Activated CD8-positive, alpha-beta T cell treated with anti-CD3 and anti-CD28 coated beads for 36 hours (primary cell): ENCODE measurements at places on chromosomes 4 and X.

- peaks cover 73% of the 10 kb centered on the region for H3K36me3 ChIP-seq
- no peak for DNase-seq
- no peaks in the 10 kb centered on the region for H3K27me3 ChIP-seq
- no peak overlapping the region for H3K4me3 ChIP-seq
- no peak overlapping the region for H3K27ac ChIP-seq
Observed at GRCh38 chr4:106340774-106341173, 24.4 kb downstream of the AIMP1 start.

DNA sequence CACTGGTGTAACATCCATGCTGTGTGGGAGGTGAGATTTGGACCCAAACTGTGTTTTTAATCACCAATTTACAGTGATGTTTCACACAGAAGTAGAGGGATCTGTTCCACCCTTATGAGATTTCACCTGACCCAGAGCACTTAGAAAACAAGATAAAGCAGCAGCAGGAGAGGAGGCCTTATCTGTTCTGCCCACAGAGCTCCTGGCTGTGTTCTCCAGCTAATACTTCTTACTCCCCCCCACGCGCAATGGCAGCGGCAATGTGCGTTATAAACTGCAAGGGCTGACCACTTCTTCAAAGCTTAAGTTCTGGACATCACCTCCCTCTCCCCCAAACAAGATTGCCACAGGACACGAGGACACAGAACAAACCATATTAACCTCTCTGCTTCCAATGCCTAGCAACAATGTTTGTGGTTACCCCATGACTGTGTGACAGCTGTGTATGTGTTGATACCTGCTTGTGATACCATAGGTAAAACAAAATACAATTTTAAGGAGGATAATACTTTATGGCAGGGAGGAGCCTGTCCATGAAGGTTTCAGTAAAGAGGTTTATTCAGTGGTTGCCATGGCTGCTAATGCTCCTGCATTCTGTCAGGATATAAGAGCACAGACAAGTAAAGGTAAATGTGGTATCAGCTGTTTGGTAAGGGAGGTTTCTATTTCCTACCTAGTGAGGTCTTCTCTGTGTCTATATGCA is 210.0 kb downstream of the SOWAHB start:
- no peaks in the 10 kb centered on the region for H3K36me3 ChIP-seq
- peaks cover 66% of the 10 kb centered on the region for H3K27me3 ChIP-seq
- DNase-seq: no peak
- H3K4me1 ChIP-seq: peaks cover 9% of the 10 kb centered on the region
- no peak overlapping the region for H3K27ac ChIP-seq

- no peak overlapping the region for H3K4me3 ChIP-seq
- DNase-seq: no peak
- H3K4me1 ChIP-seq: no peaks in the 10 kb centered on the region
- H3K27me3 ChIP-seq: peaks cover 4% of the 10 kb centered on the region
Observed at GRCh38 chrX:71938371-71938770, 27.7 kb downstream of the NHSL2 start.

DNA sequence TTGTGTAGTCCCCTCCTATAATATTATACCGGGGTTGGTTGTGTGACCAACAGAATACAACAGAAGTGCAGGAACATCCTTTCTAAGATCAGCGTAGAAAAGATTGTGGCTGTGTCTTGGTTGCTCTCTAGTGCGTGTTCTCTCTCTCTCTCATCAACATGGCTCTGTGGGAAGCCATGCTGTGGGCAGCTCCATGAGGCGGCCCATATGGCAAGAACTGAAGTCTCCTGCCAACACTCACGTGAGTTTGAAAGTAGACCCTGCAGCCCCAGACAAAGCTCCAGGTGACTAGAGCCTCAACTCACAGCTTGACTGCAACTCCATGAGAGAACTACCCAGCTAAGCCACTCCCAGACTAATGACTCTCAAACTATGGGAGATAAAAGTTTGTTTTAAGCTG is 118.7 kb downstream of the TSPAN5 start:
- no peak overlapping the region for H3K27ac ChIP-seq
- H3K36me3 ChIP-seq: peaks cover 1% of the 10 kb centered on the region
- no peaks in the 10 kb centered on the region for H3K27me3 ChIP-seq
- no peak overlapping the region for H3K4me3 ChIP-seq
- peaks cover 10% of the 10 kb centered on the region for H3K4me1 ChIP-seq

- peaks cover 4% of the 10 kb centered on the region for H3K27me3 ChIP-seq
- no peaks in the 10 kb centered on the region for H3K36me3 ChIP-seq
- H3K27ac ChIP-seq: no peak overlapping the region
- H3K4me1 ChIP-seq: no peaks in the 10 kb centered on the region
- no peak for DNase-seq
- no peak overlapping the region for H3K4me3 ChIP-seq
Observed at GRCh38 chr4:119797238-119797894, 168.8 kb upstream of the PDE5A start.

GRCh38 chr4:100113732-100114131 is 76.5 kb downstream of the DDIT4L start:
- no peak for DNase-seq
- no peaks in the 10 kb centered on the region for H3K36me3 ChIP-seq
- H3K4me3 ChIP-seq: no peak overlapping the region

DNA sequence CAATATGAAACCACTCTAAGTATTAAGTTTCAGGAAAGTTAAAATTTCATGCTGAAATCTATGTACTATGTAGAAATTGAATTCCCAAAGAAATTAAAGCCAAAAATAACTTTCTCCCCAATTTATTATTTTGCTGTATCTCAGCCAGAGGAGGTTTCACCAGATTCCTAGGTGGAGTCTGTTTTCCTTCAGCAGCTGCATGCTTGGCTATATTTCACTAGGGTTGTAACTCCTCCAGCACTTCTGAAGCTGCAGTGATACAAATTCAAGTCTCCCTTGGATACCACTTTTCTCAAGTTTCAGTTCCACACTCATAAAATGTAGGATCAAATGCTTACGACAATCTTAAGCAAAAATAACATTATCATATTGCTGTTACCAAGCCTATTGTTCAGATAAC is 41.2 kb upstream of the ZC4H2 start:
- H3K4me1 ChIP-seq: no peaks in the 10 kb centered on the region
- H3K27ac ChIP-seq: no peak overlapping the region
- DNase-seq: no peak
- no peaks in the 10 kb centered on the region for H3K27me3 ChIP-seq

DNA sequence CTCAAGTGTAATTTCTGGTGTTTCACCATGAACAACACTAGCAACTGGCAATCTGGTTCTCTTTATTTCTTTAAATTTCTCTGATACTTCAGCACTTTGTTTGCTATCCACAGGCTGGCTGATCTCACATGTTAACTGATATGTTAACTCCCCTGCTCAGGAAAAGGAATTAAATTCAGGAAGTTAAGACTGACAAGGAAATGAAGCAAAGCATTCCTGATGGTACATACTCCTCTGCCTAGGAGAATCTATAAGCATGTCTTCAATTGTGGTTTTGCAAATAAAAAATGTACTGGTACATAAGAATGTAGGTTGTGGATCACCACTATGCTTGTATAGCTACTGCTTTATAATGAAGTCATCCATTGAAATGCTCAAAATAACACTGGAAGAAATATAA is 1119.2 kb upstream of the INTU start:
- no peaks in the 10 kb centered on the region for H3K27me3 ChIP-seq
- H3K4me1 ChIP-seq: no peaks in the 10 kb centered on the region
- no peak for DNase-seq
- H3K27ac ChIP-seq: no peak overlapping the region
- H3K36me3 ChIP-seq: no peaks in the 10 kb centered on the region
- no peak overlapping the region for H3K4me3 ChIP-seq

- H3K4me1 ChIP-seq: peaks cover 37% of the 10 kb centered on the region
- peak within 1 kb of the TSS; percentile 84 for H3K4me3 ChIP-seq
- H3K27me3 ChIP-seq: no peaks in the 10 kb centered on the region
- peak within 1 kb of the TSS; percentile 95 for H3K27ac ChIP-seq
- peak; percentile 67 for DNase-seq
Observed at GRCh38 chr4:83114576-83114975, at the start of gene PLAC8. TSS of gene PLAC8 (minus strand) at chr4:83114729. CDS start at chr4:83107921, 6,808 bp downstream.

GRCh38 chrX:3286196-3286945 is 60.1 kb downstream of the MXRA5 start:
- no peaks in the 10 kb centered on the region for H3K27me3 ChIP-seq
- no peak overlapping the region for H3K4me3 ChIP-seq
- no peak overlapping the region for H3K27ac ChIP-seq
- no peaks in the 10 kb centered on the region for H3K4me1 ChIP-seq

DNA sequence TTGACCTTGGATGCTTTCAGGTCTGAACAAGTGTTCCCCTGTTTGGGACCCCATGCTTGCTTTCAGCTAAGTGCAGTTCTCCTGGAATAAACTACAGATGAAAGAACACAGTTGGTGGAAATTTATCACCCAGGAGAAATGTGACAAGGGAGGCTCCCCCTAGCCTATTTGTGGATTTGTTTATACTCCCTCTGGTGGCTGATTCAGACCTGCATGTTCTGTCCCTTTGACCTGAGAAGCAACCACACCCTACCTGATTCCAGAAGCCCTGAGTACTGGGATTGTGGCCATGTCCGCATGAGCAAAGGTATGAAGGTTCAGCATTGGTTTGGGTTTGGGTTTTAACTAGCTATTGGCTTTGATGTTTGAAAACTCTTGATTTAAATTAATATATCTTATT is 440.9 kb downstream of the MID1IP1 start:
- peak; percentile 12 for DNase-seq
- H3K36me3 ChIP-seq: no peaks in the 10 kb centered on the region
- peaks cover 22% of the 10 kb centered on the region for H3K4me1 ChIP-seq
- no peak overlapping the region for H3K27ac ChIP-seq
- H3K27me3 ChIP-seq: no peaks in the 10 kb centered on the region

DNA sequence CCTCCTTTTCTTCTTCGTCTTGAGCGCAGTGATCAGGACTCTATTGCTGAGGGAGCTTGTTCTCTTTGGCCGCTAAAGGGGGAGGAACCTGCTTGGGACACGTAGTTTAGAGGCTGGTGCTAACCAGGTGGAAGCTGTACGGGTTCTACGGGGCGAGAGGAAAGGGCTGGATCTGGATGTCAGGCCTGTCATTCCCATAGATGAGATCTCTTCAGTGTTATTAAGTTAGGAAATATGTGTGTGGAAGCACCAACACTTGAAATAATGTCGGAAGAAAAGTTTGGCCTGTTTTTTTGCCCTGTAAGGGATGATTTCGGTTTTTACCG is 643 bp downstream of the SRP72 start:
- peaks cover 46% of the 10 kb centered on the region for H3K36me3 ChIP-seq
- H3K4me1 ChIP-seq: peaks cover 55% of the 10 kb centered on the region
- DNase-seq: no peak

DNA sequence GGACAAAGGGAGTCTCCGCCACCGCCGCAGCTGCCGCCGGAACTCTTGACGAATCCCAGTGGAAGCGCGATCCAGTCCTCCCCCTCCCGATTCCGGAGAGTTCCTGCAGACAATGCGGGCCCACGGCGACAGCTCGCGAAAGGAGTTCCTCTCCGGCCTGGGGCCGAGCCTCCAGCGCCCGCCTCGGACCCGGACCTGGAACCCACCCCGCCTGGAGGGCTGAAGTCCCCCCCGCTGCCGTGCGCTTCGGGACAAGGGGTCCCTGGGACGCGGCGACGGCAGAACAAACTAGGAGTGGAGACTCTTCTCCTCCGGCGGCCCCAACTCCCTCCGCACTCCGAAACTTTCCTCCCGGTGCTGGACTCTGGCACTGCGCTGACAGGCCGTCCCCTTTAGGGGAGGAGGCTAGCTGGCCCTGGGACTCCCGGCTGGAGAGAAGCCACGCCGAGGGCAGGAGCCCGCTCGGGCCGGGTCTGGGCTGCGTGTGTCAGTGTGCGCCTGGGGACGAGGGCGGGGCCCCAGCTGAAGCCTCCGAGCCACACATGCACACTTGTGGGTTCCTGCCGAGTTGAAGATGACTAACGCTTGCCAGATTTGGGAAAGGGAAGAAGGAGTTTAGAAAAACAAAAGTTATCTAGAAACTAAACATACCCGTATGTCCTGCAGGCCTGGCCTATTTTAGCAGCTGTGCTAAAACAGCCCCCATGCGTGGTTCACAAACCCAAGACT is at the start of gene ANTXR2:
Gene ANTXR2, minus strand, starts transcription at position 486 of the 729 bp plus-strand sequence. CDS start 669 bp downstream, outside the sequence.
- peak within 1 kb of the TSS; percentile 88 for H3K4me3 ChIP-seq
- H3K4me1 ChIP-seq: peaks cover 73% of the 10 kb centered on the region
- H3K27ac ChIP-seq: peak within 1 kb of the TSS; percentile 89
- no peaks in the 10 kb centered on the region for H3K27me3 ChIP-seq

GRCh38 chrX:13939741-13940597 is 89.7 kb downstream of the GEMIN8 start:
- H3K36me3 ChIP-seq: no peaks in the 10 kb centered on the region
- H3K4me3 ChIP-seq: no peak overlapping the region
- H3K27ac ChIP-seq: no peak overlapping the region
- no peak for DNase-seq
- peaks cover 24% of the 10 kb centered on the region for H3K27me3 ChIP-seq

DNA sequence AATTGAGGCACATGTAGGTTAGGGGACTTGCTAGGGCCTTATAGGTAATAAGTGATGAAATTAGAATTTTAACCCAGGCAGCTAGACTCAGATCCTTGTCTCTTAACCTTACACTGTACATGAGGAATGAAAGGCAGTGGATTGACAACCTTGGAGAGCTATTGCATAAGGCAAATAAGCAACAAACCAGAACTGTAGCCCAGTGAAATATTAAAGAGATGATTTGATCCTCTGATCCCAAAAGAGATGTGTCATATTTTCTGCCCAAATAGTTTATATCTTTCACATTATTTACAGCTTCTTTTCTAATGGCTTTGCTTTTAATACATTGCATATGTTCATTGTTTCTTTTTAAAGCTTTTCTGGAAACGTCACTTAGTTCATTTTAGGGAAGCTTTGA is 252.6 kb downstream of the ANK2 start:
- no peaks in the 10 kb centered on the region for H3K36me3 ChIP-seq
- H3K4me1 ChIP-seq: peaks cover 4% of the 10 kb centered on the region
- peaks cover 5% of the 10 kb centered on the region for H3K27me3 ChIP-seq
- no peak overlapping the region for H3K4me3 ChIP-seq
